ENCODE measurements at places on chromosomes 5 and 9. TPM values are rescaled to one million over a fixed set of nuclear protein-coding genes. Genes with fewer than 3 reads are reported as not detected.

DNA sequence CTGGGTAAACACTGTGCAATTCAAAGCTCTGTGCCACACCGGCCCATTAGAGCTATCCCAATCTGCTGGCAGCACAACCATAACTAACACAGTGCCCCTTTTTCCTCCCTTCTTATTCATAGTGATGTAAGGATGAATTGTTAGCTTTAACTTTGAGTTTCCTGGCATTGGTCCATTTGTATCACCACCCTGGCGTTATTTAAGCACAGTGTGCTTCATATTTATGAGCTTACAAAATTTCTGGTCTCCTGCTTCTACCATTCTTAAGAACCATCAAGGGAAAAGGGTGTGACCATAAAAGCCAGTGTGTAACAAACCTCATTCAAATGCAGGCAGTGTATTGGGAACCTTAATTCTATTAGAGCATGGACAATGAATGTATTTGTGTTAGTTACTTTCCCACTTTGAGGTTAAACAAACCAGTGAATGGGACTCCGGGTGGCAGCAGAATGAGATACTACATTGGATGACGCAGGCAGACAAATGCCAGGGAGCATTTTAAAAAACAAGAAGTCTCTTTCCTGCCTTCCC lies 222.6 kb downstream of the TMEM161B start:
- DNase-seq = no peak

GRCh38 chr5:39466846-39467245 lies 42.1 kb upstream of the DAB2 start:
- DNase-seq = no peak

DNA sequence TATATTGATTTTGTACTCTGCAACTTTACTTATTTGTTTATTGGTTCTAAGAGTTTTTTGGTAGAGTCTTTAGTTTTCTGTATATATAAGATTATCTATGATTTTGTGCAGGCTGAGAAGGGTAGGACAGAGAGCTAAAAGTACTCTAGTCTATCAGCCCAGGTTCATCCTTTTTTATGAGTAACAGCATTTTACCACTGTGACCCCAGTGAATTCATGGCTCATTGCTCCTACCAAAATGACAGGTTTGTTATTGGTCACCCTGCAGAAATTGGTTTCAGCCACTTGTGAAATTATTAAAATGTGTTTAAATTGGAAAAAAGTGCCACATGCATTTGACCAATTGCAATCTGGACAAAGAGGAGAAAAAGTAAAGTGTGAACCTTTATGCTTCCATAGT lies 421.4 kb upstream of the DAB2 start:
- DNase-seq = no peak

GRCh38 chr9:72601615-72602014 lies 80.2 kb downstream of the TMC1 start:
- DNase-seq = no peak

Gene AGXT2
- not detected for total RNA-seq

- DNase-seq = peak; percentile 88
Measured at GRCh38 chr9:129126749-129127618, 15.8 kb downstream of the PTPA start.

Gene DUSP1
- 15.4 TPM for total RNA-seq

DNA sequence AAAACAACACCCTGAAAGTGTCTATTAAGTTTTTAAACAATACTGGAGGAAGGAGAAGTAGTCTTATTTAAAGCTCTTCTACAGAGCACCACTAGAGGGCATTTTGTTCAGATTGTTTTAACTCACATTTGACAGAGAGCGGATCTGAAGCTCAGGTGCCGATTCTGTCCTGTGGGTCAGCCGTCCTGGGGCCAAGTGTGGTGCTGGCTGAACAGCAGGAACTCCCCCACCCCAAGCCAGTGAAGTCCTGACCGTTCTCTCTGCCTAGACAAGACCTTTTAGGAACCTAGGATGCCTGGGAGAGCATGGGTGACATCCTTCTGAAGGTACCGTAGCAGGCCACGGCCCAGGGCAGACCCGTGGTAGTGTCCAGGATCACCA lies 3.9 kb downstream of the EXOC3 start:
- DNase-seq = peak; percentile 83

- peak; percentile 87 for DNase-seq
Measured at GRCh38 chr9:125409637-125410521, 148.3 kb downstream of the GAPVD1 start.

DNA sequence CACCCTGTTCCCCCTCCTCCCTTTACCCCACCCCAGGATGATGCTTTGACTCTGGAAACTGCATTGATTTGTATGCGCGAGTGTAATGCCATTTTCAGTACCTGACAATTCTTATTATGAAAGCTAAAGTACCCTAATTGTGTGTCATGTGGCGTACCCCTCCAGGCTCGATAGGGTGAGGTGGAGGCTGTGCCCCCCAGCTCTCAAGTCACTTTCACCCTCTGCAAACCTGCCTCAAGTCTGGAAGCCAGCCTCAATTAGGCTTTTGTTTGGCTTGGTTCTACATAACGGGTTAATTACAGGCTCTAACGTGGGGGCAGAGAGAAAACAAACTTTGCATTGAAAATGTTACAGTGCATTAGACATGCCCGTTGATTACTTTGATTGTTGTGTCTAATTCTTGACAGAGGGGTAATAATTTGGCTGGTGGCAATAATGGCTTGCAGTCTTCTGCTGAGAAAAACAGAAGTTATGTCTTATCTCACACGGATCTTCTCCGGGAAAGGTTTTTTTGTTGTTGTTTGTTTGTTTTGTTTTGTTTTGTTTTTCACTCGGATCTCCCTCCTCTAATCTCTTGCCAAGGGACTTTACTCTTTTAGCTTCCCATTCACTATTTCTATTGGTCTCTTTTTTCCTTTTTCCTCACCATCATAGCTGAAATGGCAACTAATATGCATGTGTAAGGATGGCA lies 12.6 kb downstream of the ISL1 start:
- no peak for DNase-seq

Gene F2RL1
- 40.7 TPM for total RNA-seq

Gene CDC42SE2
- total RNA-seq = 25.9 TPM

Gene POLK
- 12.5 TPM for total RNA-seq

DNA sequence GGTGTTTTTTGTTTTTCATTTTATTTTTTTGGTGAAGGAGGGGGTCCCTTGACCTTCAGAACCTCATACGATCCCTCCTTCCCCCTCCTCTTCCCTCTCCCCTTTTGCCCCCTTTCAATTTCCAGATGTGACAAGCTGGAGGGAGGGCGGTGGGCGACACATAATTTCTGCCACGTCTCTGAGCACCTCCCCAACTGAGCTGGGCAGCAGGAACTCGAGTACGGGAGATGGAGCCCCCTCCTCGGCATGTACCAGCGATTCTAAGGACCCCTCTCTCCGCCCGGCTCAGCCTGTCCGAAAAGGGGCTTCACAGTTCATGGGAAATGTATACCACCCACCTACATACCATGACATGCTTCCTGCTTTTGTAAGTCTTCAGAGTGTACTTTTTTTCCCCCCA lies 52.4 kb downstream of the PRRC2B start:
- DNase-seq = no peak

Gene IRX1
- 2.7 TPM for total RNA-seq

GRCh38 chr9:109934857-109935215 lies 154.8 kb downstream of the PALM2AKAP2 start:
- DNase-seq = no peak

Gene TAL2
- not detected for total RNA-seq

DNA sequence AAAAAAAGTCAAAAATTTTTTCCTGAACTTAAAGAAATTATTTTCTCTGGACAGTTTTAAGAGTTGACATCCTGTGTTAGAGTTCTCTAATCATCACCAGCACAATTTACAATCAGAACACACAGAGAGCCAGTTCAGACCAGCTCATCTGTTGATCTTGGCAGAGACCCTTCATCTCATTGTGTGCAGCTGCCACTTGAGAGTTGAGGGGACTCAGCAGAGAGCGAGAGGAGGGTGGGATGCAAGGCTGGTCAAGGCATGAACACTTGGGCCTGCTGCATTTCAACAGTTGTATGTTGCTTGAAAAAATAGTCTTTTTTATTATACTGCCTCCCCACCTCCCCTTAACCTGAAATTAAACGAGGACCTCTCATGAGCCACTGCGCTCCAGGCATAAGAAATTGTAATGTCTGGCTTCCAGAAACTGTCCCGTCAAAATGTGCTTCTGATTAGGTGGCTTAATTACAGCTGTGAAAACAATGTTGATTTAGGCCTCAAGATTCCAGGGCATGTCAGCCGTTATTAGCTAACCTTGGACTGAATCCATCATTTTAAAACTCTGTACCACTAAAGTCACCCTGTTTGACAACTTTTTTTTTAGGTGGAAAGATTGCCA lies 383.6 kb downstream of the CCDC171 start:
- DNase-seq = no peak

DNA sequence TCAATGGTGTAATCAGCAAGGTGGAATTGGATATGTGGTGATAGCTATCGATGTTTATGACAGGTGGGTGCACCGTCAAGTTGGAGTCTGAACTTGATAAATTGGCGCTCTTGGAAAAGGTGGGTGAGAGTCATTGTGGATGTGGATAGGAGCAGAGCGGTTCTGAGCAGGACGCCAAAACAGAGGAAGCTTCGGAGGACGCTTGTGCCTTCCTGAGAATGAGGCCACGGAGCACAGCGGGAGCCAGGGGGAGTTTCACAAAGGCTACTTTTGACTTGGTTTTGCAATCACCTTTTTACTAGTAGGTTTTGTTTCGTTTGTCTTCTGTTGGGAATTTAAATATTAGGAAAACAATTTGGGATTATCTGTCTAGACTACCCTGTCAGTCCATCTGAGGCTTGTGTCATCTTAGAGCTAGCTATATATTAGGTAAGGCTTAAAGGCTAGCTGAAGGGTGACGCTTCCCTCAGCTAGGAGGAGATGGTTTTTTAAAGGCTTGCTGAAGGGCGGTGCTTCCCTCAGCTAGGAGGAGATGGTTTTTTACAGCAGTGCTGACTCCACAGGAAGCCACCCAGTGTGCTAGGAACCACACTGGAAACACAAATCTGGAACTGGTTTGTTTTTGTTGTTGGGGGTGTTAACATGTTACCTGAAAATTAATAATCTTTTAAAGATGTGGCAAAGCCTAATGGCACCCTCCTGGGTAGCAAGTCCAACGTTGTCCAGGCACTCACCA lies 142.4 kb upstream of the IRX4 start:
- DNase-seq = no peak

DNA sequence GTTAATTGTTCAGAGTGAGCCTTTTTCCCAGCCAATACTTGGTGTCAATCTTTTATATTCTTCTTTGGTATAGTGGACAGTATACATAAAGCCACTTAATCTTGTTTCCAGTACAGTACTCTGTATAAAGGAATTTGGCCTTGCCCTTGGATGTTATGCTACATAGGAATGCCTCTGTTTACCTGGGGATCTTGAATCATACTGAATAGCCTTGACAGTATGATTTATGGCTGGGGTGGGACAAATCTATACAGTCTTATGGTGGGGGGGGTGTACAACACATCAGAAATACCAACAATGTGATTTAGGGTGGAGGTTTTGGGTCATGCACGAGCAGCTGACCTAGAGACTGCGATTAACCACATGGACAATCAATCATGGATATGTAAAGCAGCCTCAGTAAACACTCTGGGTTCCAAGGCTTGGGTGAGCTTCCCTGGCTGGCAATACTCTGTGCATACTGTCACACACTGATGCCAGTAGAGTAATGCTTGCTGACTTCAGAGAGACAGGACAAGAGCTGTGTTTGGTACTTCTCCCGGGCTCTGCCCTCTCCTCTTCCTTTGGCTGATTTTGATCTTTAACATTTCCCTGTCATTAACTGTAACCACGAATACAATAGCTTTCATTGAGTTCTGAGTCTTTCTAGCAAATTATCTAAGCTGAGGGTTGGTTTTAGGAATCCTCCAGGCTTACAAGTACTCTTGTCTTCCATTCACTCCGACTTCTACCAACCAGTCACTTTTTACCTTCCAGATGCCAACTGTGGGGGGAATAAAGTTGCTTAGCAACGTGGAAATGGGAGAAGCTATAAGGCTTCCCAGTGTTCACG lies 84.6 kb downstream of the IARS1 start:
- no peak for DNase-seq

DNA sequence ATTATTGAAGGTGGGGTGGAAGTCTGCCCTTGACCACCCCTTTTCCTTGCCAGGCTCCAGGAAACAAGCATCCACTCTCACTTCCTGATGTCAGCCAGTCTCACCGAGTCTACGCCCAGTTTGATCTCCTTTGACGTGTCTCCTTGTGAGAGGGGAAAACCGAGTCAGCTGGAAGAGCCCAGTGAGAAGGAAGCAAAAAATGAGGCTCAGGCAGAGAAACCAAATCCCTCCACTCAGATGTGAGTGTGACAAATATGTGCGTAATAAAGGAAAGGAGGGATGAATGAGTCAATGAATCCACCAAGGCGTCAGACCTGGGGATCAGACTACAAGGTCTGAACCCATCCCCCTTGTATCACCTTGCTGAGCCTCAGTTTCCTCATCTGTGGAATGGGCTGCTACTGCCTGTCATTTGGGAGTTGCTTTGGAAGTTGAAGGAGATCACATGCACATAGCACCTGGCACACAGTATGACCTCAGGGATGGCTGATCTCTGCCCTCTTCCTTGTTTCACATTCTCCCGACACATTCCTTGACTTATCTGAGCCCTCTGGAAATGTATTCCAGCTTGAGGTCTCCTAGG lies 61.3 kb upstream of the XPA start:
- DNase-seq = no peak

GRCh38 chr5:31585895-31586270 lies 53.0 kb upstream of the PDZD2 start:
- no peak for DNase-seq

Data from H7 (cell line).